Stimulated activated effector memory CD8-positive, alpha-beta T cell treated with anti-CD3 and anti-CD28 coated beads, Interleukin-12 subunit alpha, Interleukin-12 subunit beta, amount 100 ng/mL, for 72 hours (primary cell): ENCODE measurements at places on chromosomes 4 and X.

- DNase-seq: no peak
Observed at GRCh38 chr4:94561249-94562024, 109.7 kb downstream of the PDLIM5 start.

GRCh38 chr4:5019274-5019673, at the start of gene CYTL1:
TSS of gene CYTL1 (minus strand) at chr4:5019458. CDS start at chr4:5019445, 13 bp downstream.
- no peak for DNase-seq

DNA sequence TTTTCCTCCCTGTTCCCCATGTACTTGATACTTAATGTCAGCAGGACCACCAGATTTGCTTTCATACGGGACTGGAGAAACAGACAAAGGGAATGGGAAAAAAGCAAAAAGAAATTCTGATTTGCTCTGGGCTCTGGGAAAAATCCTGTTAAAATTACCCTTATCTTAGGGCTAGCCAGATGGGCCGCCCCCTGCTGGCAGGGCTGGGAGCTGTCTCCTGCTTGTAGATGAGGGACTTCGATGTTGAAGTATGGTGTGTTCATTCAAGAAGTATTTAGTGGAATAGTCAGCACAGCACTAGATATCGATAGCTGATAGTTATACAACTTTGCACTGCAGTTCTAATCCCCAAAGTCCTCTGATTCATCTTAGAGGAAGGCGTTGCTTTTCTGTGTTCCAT, 45.8 kb downstream of the BCORL1 start:
- peak; percentile 12 for DNase-seq

DNA sequence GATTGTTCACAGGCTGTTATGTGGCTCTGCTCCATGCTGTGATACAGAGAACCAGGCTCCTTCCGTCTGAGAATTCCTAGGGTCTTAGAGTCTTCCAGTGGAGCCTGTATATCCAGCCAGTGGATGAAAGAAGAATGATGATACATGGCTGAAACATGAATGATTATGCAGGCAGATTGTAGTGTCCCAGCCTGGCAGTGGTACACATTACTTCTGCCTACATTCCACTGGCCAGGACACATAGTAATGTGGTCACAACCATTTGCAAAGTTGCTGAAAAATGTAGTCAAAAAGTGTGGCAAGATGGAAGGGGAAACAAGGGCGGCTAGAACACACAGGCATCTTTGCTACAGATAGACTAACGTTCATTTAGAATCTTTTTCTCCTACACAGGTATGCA, 4.5 kb upstream of the GBA3 start:
- DNase-seq: no peak
